GM20000 (cell line): ENCODE measurements at places on chromosomes 1 and 21.

GRCh38 chr1:116405241-116406135 lies 32.4 kb downstream of the ATP1A1 start:
- no peak for DNase-seq

DNA sequence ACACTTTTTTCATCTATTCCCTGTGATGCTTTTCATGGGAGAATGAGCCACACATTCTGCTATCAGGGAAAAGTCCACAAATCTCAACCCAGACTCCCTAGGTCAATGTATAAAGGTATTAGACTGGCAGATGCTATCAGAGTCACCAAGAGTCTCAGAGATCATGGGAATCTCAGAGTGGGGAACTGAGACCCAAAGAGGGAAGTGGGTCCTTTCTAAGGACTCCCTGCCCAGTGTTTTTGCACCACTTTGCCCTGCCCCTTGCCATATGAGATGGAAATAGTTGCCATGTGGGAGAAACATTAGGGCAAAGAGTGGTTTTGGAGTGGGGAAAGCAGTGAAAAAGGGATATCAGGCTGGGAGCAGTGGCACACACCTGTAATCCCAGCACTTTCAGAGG lies 19.1 kb upstream of the AZIN2 start:
- DNase-seq, result no peak

- DNase-seq, result no peak
Measured at GRCh38 chr1:182181167-182181572, 119.7 kb upstream of the ZNF648 start.

DNA sequence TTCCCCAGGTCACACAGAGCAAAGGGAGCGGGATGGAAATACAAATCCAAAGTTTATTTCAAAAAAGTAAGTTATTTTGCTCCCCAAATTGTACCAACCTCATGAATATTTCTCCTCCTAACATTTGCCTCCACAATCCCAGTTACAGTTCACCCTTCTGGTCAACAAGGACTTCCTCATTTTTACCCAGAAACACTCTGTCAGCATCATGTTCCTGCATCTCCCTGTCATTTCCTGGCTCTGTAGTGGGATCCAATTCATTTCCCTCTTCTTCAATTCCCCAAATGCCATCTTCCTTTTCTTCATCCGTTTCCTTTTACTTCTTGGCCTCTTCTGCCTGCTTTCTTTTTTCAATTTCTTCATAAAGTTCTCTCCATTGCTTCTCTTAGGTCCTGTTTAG lies 32.0 kb upstream of the EPS15 start:
- no peak for DNase-seq

GRCh38 chr1:187504779-187505178 lies 676.0 kb downstream of the PLA2G4A start:
- no peak for DNase-seq

DNA sequence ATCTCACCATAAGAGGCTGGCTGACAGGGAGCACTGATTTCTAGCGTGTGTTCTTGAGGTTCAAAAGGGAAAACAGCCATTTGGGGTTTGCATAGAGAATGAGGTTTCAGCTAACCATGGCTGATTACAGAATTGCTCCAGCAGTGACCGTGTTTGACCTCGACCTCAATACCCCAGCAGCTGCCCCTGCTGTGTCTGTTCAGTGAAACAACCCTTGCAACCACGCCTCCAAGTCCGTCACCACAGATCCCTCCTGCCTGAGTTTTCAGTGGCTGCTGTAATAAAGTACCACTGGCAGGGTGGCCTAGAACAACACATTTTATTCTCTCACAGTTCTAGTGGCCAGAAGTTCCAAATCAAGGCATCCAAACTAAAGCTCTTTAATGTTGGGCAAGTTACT lies 147.7 kb downstream of the HUNK start:
- no peak for DNase-seq

- DNase-seq, result no peak
Measured at GRCh38 chr1:22741118-22741517, 30.5 kb downstream of the EPHB2 start.

DNA sequence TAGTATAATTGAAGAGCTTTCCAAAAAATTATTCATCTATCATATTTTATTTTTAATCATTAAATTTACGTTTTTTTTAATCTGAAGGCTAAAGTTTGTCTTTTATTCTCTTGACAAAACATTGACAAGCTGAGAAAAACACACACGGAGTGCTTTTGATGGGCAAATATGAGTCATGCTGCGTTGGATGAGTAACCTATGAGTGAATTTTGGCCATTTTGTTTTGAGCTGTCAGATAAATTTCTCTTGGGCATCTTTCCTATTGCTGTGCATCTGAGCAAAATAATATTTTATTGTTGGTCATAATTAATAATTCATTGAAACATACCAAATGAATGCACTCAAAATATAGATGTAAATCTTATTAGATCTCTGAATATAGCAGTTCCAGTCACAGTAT lies 1144.1 kb upstream of the ADGRL2 start:
- DNase-seq, result no peak

DNA sequence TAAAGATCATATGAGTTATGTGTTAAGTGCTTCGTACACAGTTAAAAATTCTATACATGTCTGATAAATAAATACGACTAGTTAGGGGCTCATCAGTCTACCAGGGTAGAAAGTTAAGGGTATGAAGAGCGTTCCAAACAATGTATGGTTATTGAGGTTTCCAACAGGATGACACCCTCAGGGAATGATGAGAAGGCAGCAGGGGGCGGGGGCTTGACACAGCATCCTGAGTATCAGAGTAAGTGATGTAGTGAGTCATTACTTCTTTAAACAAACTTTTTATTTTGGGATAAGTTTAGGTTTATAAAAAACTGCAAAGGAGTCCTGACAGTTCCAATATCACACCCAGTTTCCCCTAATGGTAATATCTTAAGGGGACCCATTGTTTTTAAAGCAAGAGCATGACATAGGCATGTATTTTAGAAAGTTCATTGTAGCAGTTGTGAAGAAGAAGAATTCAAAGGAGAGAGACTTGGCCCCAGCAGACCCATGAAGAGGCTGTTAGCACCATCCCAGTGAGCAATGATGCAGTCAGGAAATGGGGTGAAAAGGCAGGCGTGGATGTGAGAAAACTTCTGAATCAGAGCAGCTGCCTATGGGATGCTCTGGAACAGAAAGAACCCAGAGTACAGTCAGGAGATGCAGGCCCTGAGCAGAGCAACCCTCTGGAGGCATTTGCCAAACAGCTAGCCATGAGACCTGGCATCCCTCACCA lies 15.0 kb upstream of the PSMB2 start:
- no peak for DNase-seq

GRCh38 chr1:189609167-189609566 lies 868.5 kb downstream of the BRINP3 start:
- no peak for DNase-seq

- no peak for DNase-seq
Measured at GRCh38 chr1:45007311-45007710, 3.8 kb downstream of the HECTD3 start.
